Body of pancreas (tissue), 4 donors: ENCODE measurements at places on chromosomes 4 and X.

GRCh38 chr4:184587701-184588100 lies 61.5 kb downstream of the CASP3 start:
- no peak for DNase-seq

DNA sequence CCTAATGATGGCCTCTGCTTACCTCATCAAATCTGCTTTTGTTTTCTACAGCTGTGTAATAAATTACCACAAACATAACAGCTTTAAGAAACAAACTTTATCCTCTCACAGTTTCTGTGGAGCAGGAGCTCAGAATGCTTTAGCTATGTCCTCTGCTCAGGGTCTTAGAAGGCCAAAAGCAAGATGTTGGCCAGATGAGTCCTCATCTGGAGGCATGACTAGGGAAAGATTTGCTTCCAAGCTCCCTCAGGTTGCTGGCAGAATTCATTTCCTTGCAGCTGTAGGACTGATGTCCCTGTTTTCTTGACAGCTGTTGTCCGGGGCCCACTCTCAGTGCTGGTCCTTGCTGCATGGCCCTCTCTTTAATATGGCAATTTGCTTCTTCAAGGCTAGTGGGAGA lies 116.7 kb upstream of the PDE5A start:
- no peak for DNase-seq

- no peak for DNase-seq
Observed at GRCh38 chr4:122224348-122224747, 72.2 kb downstream of the BLTP1 start.

- no peak for DNase-seq
Observed at GRCh38 chr4:3792813-3793212, 26.6 kb downstream of the ADRA2C start.

DNA sequence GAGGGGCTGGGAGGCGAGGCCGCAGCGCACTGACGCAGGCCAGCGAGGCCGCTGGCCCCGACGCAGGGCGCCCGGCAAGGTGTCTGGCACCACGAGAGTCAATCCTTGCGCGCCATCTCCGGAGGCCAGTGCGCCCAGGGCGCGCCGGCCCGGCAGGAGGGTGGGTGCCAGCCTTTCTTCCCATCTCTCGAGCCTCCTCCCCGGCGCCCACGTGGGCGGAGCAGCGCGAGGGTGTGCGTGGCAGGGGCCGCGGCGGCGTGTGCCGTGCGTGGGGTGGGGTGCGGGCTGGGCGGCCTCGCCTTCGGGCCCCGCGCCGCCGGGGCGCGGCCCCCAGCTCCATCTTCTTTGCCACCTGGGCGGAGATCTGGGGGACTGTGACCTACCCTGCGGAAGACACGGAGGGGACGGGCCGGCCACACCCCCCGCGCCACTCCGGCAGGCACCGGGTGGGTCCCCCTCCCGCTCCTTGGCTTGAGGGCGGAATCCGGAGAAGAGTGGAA lies 877 bp downstream of the JAKMIP1 start:
- DNase-seq: no peak
